ENCODE measurements at places on chromosomes 2 and 18. TPM values are rescaled to one million over a fixed set of nuclear protein-coding genes. Genes with fewer than 3 reads are reported as not detected.

RPRD1A gene
- 35.3 TPM for total RNA-seq

- no peak for DNase-seq
These were observed 98.3 kb downstream of the DTNA start for GRCh38 chr18:34808389-34808788.

SERPINB3 gene
- not detected for total RNA-seq

DNA sequence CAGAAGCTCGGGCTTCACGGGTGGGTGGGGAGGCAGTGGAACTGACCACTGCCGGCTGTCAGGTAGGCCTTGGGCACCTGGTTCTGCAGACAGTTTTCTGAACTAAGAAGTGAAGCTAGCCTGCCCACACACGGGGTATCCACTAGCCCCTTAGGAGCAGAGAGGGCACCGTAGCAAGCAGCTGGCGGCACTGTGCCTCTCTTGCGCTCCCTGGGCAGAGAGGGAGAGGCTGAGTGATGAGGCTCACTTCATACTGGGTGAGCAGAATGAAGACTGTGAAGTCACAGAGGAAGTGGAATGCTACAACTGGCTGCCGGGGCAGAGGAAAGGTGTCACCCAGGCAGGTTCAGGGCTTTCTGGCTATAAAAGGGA lies 753 bp downstream of the ITPRIPL1 start:
- no peak for DNase-seq

GRCh38 chr2:36394804-36395203 lies 39.2 kb downstream of the CRIM1 start:
- no peak for DNase-seq

MFSD2B gene
- total RNA-seq, result not detected

DNA sequence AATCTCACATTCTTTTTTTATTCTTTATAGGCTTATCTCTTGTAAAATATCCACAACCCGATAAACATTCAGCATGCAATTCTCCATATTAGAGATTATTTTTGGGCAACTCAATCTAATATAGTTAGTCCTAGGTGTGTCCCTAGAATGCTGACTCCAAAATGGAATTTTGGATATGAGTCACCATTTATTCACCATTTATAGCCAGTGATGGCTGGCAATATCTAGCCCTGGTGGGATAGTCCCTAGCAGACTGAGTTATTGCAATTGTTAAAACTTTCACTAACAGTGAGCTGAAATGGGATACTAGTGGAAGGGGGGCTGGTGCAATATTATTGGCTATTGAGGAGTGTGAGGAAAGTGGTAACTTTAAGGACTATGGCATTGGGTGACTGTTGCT lies 401.6 kb downstream of the SLC4A3 start:
- no peak for DNase-seq

- no peak for DNase-seq
These were observed 130.9 kb downstream of the ANTXR1 start for GRCh38 chr2:69143748-69144360.

- no peak for DNase-seq
These were observed 168.6 kb downstream of the PRKCE start for GRCh38 chr2:45820048-45820447.

GRCh38 chr2:222241128-222241870 lies 57.5 kb downstream of the PAX3 start:
- DNase-seq, result no peak

All from HT-29 (cell line).